IPS-NIHi11 (cell line): ENCODE measurements at places on chromosomes 6 and 20.

DNA sequence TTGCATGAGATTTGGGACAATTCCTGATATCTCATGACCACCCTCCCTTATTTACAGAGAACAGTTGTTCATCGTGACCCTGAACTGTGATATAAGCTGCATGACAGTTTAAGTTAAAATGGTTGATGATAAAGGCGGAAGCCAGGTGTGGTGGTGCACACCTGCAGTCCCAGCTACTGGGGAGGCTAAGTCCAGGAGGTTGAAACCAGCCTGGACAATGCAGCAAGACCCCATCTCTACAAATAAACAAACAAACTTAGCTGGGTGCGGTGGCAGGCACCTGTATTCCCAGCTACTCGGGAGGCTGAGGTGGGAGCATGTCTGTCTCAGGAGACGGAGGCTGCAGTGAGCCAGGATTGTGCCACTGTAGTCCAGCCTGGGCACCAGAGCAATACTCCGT lies 24.1 kb downstream of the COL20A1 start:
- no peak for DNase-seq

DNA sequence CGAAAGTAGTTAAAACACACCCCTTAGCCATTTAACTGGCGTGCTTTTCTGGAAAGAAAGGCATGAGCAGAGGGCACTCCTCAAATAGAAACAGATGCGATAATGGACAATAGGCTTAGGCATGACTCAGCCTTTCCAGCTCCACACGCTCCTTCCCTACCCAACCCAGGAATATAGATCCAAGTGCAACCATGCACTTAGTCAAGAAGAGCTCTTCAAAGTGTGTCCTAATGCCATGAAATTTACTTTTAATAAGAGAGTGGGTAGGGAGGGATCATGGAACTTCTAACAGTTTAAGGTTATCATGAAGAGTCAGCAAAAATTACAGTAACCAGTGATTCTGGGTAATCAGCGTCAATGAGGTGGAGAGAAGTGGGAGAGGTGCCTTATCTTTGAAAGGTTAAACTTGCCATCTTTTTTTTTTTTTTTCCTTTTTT lies 2.4 kb upstream of the EFHC1 start:
- no peak for DNase-seq

DNA sequence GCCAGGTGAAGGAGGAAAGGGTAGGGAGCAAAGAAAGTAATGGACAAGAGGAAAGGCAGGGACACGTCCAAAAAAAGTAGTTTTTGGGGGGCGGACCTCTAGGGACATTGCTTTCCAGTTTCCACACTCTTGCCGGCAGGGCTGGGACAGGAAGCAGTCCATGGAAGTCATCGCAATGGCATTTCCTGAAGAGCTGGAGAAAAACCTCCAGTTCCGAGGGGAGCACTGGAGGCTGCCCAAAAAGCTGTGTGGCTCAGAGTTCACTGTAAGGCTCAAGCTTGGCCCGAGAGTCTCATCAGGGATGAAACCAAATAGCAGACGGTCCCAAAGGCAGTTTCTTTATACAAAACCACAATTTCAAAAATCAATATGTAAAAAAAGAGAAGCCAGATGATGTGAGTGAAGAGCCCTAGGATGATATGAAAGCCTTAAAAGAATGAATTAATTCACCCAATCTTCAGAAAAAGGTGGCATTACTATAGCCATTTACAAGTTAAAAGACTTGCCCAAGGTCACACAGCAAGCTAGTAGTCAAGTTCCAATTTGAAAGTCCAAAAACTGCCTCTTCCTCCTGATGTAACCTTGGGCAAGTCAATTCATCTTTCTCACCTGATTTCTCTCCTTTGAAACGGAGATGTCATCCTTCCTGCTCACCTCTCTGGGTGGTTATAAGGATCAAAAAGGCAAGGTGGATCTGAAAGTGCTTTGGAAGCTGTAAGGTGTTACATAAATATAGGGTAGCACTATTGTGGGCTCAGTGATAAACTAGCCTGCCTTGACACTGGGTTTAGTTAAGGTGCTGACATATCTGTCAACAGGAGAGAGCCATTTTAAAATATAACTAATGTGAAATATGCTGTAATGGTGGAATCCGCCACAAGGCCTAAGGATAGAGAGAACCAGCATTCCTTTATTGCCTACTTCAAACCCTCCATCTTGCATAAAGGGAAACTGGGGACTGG lies 9.1 kb downstream of the BCL2L1 start:
- peak; percentile 46 for DNase-seq

DNA sequence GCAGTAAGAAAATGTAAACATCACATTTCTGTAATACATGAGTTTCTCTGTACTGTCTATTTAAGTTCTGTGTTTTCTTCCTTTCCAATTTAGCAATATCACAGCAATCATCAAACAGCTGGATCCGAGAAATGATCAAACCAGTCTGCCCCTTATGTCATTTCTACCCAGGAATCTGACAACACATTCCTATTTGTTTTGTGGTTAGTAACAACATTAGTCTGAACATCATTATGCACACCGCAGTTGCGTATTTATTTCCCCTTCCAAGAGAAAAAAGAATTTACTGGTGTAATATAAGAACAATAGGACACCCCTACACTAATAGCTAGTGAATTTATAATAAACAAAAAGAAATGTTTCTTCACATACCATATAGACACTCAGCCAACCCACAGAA lies 179.5 kb downstream of the BTBD9 start:
- no peak for DNase-seq

GRCh38 chr20:21246161-21246560 lies 57.0 kb upstream of the XRN2 start:
- DNase-seq = no peak

DNA sequence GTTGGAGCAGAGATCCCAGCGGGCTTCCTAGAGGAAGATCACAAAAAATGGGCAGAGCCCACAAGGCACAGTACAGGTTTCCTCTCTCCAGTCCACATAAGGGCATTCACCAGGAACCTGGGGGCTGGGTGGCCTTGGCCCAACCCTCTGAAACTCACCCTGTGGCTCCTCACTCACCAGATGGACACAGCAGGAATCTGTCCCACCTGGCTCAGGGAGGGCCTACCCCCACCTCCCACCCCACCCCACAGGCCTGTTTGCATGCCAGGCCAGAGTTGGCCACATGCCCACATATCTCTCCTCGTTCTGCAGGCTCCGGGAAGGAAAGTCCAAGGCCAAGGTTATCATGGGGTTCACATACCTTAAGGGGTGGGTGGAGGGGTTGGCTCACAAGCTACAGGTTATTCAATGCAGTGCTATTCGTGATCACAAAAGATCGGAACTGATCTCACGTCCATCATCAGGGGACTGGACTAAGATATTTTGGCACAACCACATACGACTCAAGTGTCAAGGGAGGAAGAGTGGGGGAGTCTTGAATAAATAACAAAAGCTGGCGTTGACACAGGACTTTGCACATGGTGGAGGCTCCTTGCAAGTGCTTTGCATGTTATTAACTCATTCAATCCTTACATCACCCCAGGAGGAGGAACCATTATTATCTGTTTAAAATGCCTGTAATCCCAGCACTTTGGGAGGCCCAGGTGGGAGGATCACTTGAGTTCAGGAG lies 13.0 kb downstream of the RIPOR3 start:
- no peak for DNase-seq

GRCh38 chr20:51608061-51608460 lies 65.5 kb upstream of the NFATC2 start:
- no peak for DNase-seq

DNA sequence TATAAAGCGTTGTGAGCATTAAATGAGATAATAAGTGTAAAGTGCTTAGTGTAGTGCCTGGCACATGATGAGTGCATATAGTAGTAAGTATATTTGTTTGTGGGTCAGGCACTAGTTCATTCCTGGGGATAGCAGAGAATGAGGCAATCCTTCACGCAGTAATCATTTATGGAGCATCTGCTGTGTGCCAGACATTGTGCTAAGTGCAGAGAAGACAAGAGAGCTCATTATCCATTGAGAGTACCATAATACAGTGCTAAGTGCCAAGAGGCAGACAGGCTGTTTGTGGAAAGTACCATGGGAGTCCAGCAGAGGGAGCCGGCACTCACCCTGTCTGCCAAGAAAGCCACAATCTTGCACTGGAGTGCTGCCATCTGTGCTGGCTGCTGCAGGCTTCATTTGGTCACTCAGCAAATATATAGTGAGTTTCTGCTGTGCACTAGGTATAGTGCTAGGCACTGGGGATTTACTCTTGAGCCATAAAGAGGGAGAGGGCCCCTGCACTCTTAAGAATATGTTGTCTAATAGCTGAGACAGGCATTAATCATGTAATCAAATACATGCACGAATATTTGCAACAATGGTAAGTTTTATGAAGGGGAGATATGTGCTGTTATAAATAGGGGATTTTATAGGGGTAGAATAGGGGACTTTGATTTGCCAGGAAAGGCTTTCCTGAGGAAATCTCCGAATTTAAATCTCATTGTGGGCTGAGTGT lies 12.9 kb upstream of the MROH8 start:
- DNase-seq = peak; percentile 87

DNA sequence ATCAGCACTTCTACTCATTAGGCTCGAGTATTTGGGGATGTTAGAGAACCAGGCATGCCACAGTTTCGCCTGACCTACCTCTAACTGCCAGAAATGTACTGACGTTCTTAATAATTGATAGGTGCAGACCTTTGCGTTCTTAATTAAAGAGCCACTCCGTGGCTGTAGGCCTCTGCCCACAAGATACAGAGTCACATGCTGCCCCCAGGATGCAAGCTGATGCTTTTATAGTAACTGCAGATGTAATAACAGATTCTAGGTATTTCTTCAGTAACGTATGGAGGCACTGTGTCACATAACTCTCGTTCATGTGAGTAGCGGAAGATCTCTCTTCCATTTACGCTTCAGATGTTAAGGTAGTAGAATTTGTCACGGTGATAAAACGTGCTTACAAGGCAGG lies 113.2 kb downstream of the RPP40 start:
- no peak for DNase-seq

DNA sequence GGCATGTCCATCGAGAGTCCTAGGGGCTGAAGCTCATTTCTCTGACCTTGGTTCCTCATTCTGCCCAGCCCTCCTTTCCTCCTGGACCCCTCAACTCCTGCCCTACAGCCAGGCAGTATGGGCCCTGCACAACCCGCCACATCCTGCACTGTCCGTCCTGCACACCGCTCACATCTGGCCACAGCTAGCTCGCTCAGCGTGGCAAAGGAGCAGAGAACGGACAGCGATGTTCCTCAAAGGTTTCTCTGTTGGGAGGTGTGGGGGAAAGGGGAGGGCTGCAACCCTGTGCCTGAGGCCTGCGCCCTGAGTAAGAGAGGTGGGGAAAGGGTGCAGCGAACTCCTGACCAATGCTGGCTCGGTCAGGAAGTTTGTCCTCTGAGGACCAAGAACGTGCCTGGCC lies 90.1 kb downstream of the PXDC1 start:
- DNase-seq = no peak

DNA sequence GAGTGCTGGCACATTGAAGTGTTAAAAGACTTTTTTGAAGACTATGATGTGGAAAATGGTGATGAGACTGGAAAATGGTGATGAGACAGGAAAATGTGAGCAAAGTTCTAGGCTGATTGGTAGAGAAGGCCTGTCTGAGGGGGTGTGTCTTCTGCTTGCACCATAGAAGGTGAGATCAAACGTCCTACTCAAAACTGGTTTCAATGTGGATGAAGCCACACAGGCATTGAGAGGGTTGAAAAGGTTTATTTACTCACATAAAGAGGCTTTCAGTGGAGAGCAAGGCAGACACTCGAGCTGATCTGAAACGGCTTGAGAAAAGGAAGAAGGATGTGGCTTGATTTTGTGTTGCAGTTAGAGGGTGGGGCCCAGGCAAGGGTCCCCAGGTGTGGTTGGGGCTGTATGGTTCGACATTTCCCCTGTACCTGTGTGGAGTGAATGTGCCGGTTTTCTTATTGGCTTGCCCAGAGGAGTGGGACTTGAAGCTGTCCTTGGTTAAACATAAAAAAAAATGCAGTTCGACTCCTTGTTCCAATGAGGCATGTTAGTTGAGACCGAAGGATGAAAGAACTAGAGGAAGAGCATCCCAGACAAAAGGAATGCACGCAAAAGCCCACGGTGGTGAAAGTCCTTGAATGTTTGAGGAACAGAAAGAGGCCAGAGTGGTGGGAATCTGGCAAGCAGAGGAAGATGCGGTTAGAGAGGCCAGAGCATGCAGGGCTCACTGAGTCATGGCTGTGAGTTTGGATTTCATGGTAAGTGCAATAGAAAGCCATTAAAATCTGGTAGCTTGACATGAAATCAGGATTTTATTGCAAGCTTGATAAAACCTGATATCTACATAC lies 172.3 kb downstream of the EPM2A start:
- DNase-seq = no peak

DNA sequence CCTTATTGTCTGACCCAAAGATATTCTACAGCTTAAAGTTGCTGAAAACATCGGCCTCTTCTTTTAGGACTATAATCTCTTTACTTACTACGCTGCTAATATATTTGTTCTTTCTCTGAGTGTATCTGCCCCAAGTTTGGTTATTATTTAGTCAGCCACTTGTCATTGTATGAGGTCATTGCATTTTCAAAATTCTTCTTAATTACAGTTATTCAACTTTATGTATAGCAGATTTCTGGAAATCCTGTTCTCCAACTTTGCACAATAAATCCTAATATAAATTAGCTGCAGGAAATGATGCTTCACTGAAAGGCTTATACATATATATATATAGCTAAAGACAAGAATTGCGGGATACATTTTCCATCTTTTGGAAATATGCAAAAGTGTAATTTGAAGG lies 88.5 kb upstream of the HIVEP1 start:
- no peak for DNase-seq

DNA sequence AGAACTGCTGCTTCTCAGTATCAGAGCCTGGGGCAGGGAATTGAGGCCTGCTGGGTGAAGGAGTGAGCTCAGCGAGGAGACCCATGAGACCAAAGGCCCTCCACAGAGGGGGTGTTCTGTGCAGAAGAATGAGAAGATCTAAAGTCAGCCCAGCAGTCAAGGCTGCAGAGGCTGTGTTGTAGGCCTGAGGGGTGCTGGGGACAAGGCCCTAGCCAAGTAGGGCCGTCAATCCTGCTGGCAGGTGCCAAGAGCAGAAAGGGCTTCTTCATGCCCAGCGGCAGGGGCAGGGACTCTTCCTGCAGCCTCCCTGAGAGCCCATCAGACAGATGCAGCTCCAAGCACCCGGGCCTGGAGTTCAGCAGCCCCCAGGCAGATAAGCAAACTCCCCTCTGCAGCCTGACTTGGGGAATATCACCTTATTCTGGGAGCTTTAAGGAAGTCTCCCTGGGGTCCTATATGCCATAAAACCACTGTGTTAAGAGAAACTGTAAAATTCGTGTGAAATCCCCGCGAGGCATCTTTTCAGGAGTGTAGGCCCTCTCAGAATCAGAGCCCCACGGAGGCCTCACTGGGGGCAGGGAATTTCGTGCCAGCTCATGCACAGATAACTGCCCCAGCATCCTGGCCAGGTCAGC lies 9.0 kb downstream of the CCDC167 start:
- DNase-seq = no peak

DNA sequence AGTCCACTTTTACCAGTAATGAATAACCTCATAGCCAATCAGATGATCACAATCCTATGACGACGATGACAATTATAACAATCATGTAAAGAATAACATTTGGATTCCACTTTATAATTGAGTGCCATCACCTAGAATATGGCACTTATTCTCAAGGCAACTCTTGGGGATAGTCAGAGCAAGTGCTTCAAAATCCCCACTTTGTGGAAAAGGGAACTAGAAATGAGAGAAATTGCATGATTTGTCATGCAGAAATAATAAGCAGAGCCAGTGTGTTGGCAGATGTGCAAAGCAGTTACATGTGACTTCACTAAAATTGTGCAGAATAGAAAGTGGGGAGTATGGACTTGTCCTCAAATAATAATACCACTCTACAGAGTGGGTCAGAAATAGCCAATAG lies 41.3 kb downstream of the FRK start:
- no peak for DNase-seq
